Stimulated activated CD8-positive, alpha-beta memory T cell treated with anti-CD3 and anti-CD28 coated beads, Interleukin-15, amount 100 ng/mL, for 1 hour (primary cell): ENCODE measurements at places on chromosomes 1 and 21.

GRCh38 chr1:997993-998744 lies 1.7 kb downstream of the HES4 start:
- DNase-seq, result no peak

DNA sequence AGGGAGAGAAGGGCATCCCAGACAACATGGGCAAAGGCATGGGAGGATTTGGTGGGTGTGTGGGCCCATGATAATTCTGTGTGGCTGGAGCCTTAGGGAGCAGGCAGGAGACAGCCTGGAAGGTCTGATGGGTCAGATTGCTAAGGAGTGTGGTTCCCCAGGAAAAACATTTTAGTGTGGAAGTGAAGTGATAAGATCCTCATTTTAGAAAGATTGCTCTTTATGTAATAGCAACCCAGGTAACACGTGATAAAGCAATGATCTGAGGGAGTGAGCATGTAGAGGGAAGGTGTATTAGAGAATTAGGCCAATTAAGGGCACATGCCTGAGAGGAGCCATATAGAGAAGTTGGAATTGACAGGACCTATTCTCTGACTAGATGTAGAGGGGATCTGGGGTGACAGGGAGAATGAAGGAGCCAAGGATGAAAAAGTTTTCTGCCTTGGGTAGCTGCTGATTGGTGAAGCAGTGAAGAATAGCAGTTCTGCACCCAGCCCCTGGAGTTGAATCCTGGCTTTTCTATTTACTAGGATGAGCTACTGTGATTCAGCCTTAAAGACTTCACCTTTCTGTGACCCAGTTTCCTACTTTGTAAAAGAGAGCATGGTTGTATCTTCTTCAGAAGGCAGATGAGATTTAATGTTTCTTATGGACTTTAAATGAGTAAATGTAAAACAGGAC lies 18.7 kb upstream of the SLAMF6 start:
- no peak for DNase-seq

DNA sequence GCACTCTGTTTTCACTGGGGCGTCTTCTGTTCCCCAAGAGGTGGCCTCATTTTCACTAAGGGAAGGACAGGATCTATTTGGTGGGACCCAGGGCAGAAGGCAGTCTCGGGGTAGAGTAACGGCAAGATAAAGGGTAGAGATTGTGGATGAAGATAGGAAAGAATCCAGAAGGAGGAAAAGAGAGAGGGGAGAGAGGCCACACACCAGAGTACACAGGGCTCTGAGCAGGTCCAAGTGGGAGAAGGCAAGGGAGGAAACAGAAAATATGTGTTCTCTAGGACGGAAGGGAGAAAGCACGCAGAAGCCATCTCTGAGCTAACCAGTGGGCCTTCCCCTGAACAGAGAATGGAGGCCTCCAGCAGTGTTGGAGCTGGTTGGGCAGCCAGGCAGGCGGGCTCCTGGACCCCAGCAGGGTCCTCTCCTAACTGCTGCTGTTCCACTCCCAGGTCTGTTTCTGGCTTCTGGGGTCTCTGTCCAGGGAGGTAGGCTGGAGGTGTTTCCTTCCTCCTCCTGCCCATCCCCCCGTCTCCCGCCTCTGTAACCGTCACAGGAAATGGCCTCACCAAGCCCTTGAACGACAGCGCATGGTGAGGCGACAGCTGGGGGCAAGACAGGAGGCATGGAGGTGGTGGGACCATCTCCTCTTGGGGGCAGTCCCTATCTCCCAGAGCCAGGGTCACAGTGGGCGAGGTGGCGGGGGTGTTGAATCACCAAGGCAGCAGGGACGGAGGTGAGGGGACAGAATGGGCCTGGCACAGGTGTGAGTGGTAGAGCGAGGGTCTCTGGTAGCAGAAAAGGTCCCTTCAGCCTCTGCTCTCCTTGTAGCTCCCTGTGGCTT lies 649 bp downstream of the PTPN7 start:
- DNase-seq, result no peak

DNA sequence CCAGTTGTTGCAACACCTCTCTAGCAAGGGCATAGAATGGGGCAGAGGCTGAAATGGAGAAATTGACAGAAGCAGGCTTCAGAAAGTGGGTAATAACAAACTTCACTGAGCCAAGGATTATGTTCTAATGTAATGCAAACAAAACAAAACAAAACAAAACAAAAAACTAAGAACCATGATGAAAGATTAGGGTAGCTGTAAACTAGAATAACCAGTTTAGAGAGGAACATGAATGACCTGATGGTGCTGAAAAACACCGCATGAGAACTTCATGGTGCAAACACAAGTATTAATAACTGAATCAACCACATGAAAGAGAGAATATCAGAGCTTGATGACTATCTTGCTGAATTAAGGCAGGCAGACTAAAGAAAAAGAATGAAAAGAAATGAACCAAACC lies 1707.7 kb downstream of the BRINP3 start:
- DNase-seq, result no peak

DNA sequence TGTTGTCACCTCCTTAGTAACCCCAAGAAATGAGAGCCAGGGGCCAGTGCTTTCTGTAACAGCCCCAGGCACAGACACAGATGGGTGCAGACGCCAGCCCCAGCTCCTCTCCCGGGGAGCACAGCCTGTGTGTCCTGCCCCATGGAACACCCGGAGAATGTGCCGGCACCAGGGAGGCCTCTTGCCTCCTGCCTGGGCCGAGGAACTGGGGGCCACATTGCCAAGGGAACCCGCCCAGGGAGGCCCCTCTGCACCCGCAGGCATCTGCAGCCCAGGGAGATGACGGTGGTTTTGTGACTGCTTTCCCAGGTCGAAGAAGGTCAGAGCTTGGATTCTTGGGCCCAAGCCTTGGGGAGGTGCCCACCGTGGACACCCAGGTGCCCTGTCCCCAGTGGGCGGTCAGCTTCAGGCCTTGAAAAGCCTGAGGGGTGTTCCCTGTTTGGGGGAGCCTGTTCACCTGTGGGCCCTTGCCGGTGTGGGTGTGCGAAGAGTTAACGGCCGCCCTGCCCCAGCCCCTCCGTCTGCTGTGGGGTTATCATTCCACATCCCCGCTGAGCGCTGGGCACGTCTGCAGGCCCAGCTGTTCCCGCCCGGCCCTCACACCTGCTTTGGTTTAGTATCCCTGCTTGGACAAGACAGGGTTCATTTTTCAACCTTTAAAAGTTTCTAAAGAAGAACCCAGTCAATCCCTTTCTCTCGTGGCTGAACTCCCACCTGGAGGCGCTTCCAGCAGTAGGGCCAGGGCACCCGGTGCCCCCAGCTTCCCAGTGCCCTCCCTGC lies 62.5 kb downstream of the MORN1 start:
- no peak for DNase-seq
